HS-5 (cell line): ENCODE measurements at places on chromosomes 13 and 19.

DNA sequence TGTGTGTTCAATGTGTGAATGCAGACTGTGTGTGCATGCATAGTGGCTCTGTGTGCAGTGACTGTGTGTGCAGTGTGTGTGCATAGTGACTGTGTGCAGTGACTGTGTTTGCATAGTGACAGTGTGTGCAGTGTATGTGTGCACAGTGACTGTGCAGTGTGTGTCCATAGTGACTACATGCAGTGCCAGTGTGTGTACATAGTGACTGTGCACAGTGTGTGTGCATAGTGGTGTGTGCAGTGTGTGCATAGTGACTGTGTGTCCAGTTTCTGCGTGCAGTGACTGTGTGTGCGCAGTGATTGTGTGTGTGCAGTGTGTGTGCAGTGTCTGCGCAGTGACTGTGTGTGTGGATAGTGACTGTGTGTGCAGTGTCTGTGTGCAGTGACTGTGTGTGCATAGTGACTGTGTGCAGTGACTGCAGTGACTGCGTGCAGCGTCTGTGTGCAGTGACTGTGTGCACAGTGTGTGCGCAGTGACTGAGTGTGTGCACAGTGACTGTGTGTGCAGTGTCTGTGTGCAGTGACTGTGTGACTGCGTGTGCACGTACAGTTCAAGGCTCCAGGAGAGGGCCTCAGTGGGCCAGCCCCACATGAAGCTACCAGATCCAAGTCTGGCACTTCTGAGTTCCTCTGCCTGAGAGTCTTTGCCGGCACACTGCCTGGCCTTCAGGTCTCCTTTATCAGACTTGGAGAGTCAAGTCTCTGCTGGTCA lies 90.3 kb downstream of the IER2 start:
- no peak for DNase-seq

GRCh38 chr13:48571126-48571913 lies 38.4 kb upstream of the RCBTB2 start:
- DNase-seq, result no peak

DNA sequence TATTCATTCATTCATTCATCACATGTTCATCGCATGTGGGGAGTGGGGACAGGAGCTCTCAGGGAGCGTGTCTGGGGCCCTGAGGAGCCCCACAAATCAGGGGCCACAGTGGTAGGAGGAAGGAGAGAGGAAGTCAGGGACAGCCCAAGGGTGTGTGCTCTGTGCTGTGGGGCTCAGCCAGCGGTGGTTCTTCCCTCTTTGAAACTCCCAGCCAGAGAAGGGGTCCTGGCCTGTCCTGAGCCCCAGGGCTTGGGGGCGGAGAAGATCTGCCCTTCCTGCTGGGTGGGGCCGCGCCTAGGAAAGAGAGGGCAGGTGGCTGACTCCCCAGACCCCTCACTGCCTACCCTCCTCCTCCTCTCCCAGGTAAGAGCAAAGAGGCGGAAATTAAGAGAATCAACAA lies 14.6 kb downstream of the AP2A1 start:
- DNase-seq, result no peak

GRCh38 chr13:79374578-79374977 lies 31.5 kb downstream of the RBM26 start:
- DNase-seq, result no peak

GRCh38 chr13:30615481-30615865 lies 2.2 kb upstream of the USPL1 start:
- no peak for DNase-seq

DNA sequence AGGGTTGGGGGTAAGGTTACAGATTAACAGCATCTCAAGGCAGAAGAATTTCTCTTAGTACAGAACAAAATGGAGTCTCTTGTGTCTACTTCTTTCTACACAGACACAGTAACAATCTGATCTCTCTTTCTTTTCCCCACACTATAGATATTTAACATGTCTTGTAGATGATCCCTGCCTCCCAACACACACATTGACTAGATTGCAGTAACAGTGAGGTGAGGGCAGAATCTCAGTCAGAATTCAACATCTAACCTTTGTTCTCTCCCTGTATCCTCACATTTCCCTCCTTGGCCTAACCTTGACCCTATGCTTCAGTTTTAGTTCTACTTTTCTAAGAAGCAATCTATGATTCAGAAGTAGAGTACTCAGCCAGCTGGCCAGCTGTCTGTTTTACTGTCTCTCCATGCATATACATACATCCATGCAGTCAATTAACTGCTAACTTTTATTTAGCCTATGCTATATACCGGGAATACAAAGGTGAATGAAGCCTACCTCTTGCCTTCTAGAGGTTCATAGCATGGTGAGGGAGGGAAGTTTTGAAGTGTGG lies 18.1 kb downstream of the DNAJC15 start:
- DNase-seq, result no peak

GRCh38 chr13:103731959-103732358 lies 665.7 kb upstream of the SLC10A2 start:
- no peak for DNase-seq

DNA sequence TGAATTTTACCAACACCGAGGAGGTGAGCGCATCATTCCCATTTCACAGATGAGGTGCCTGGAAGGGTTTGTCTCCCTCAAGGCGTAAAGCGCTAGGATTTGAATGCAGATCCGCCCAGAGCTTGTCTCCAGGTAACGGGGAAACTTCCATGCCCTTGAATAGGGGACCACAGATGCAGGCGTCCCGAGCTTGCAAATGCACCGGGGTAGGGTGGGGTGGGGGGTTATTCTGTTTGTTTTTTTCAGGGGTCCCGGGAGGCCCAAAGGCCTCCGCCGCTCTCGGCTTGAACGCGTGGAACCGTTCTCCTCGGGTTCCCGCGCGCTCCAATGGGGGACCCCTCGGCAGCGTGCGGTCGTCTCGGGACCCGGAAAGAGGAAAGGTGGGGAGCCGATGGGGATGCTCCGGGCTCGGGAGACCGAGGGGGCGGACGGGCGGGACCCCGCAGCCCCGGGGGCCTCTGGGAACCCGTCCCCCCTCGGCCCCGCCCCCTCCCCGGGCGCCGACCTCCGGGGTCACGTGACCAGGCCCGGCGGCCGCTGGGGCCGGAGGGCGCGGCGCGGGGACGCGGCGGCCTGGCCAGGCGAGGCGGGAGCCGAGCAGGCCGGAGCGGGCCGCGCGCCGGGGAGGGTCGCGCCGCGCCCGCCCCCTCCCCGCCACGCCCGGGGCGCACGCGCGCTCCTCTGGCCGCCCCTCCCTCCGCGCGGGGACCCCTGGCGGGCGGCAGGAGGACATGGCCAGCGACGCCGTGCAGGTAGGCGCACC lies at the start of gene PKN1:
Gene PKN1 (plus strand): TSS at position 516 of the 763 bp plus-strand sequence. CDS start 216 bp downstream, at position 732.
- no peak for DNase-seq

- no peak for DNase-seq
Measured at GRCh38 chr13:98998831-98999638, 21.2 kb upstream of the DOCK9 start.
